Epithelial cell of proximal tubule (primary cell): ENCODE measurements at places on chromosomes 1 and 21. TPM values are rescaled to one million over a fixed set of nuclear protein-coding genes. Genes with fewer than 3 reads are reported as not detected.

GRCh38 chr1:246394121-246394520 is 113.0 kb downstream of the SMYD3 start:
- DNase-seq = no peak

Gene ARTN
- total RNA-seq = 2.0 and 14.1 TPM in 2 replicates

Gene SYNC
- 6.6 and 10.3 TPM in 2 replicates for total RNA-seq

Gene S100A1
- 1.3 and 16.5 TPM in 2 replicates for total RNA-seq

- no peak for DNase-seq
These were observed 12.7 kb upstream of the AIM2 start for GRCh38 chr1:159089184-159089791.

DNA sequence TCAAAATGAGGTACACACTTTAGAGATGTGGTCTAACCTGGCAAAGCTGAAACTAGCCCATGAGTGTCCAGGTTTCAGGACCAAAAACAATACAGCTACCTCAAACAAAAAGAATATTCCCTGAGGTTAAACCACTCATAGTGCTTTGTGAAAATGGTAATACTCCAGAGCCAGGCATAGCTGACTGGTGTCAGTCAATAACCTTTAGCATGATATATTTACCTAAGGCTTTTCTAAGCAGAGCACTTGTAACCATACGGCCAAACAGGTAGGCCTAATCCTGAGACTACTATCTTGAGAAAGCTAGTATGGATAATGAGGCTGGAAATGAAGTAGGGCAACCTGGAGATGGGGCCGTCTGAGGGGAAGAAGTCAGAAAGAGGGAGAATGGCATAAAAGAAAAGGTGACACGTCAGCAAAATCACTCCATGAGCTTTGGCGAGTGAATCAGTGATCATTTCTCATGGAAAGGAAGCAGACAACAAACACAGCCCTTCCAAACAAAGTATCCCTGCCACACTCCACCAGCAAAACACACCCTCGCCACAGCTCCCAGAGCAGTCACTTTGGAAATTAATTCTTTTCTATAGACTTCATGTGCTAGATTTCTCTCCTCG is 1.7 kb upstream of the LRRC52 start:
- no peak for DNase-seq

DNA sequence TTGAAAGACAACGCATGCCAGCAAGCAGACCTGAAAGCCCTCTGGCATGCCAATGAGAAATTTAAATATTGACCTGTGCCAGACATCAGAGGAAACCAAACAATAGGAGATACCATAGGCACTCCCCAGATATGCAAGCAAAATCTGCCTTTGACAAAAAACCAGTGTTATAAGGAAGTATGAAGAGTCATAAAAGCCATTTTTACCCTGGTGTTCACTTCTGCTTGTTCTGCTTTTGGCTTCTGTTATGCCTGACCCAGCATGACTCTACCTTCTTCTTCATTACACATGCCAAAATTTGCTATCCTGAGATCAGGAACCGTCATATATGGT is 26.4 kb downstream of the NPHS2 start:
- no peak for DNase-seq

DNA sequence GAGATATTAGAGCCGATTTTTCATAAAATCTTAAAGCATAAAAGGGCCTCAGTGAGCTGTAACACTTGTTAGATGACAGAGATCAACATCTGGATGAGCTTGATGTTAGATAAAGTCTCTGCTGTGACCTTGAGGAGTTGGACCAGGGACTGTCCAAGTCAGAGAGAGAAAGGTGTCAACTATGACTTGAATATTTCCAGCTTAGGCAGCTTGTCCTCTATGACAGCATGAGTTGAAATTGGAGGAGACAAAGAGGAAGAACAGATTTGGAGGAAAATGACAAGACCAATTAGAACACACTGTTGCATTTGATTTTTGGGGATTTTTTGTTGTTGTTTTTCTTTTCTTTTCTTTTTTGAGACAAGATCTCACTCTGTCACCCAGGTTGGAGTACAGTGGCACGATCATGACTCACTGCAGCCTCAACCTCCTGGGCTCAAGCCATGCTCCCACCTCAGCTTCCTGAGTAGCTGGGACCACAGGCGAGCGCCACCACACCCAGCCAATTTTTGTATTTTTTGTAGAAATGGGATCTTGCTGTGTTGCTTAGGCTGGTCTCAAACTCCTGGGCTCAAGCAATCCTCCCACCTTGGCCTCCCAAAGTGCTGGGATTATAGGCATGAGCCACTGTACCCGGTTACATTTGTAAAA is 35.3 kb upstream of the CLIC4 start:
- no peak for DNase-seq

DNA sequence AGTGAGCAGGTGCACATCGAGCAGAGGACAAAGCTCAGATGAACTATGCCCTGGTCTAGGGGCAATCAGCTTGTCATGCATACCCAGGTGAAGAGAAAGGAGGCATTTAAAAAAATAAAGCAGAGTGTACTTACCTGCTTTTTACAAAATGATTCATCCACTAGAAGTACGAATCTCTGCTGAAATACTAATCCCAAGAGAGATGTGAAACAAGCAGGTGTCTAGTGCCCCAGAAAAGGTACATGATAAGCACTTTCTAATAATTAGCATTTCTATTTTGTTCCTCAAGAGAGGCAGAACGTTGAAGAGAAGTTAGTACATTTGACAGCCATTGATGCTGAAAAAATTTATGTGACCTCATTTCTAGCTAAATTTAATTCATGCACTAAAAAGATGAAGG is 31.1 kb downstream of the CHODL start:
- DNase-seq = no peak

GRCh38 chr1:2215909-2216766 is 12.0 kb upstream of the SKI start:
- no peak for DNase-seq

Gene RYR2
- 0.58 and 0.63 TPM in 2 replicates for total RNA-seq

Gene CHIT1
- not detected in 2 replicates for total RNA-seq

- DNase-seq = no peak
These were observed 38.1 kb downstream of the RCSD1 start for GRCh38 chr1:167668108-167668507.

Gene TNFRSF18
- 0.65 and 3.1 TPM in 2 replicates for total RNA-seq

DNA sequence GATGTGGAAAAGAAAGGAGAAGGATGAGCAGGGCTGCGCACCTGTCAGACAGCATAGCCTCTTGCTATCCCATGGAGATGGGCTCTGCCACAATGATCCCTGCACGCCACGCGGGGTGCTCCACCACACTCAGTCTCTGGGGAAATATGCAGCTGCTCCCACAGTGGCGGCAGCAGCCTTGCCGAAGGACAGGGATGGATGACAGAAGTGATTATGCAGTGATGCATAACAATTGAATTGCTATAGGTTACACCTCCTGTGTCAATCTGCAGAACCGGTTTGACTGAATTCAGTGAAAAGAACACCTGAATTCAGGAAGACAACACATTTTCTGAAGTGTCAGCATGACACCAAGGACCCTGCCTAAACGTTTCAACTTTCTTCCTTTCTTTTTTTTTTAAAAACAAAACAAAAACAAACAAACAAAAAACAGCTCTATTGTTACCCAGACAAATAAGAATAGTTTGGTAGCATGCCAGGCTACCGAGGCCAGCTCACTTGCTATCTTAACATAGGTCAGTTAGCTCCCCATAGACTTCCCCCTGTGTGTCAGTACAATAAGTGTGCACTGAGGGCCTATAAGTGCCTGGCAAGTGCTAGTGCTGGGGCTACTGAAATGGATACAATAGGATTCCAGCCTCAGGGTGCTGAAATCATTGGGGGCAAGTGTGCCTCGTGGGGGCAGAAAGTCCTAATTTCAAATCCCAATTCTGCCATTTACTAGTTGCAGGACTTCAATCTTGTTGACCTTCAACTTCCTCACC is 127.6 kb upstream of the LMO4 start:
- no peak for DNase-seq

Gene LAPTM5
- 2.2 and 2.4 TPM in 2 replicates for total RNA-seq

Gene AMY2A
- not detected in 2 replicates for total RNA-seq

Gene FNDC5
- not detected in 2 replicates for total RNA-seq

Gene LRRC38
- 0.36 TPM in 1 of 2 replicates, not detected in the other for total RNA-seq

Gene CD84
- not detected in 2 replicates for total RNA-seq

- DNase-seq = no peak
These were observed 54.4 kb upstream of the WDR26 start for GRCh38 chr1:224488806-224489499.

- DNase-seq = peak; percentile 63
These were observed 6.1 kb upstream of the IGFN1 start for GRCh38 chr1:201184307-201185122.

Gene RNU5D-1
- total RNA-seq = not detected in 2 replicates

Gene OR2L2
- total RNA-seq = not detected in 2 replicates

Gene KCNJ9
- total RNA-seq = not detected in 2 replicates

Gene C1orf210
- 0.29 and 2.5 TPM in 2 replicates for total RNA-seq

- DNase-seq = no peak
These were observed 44.9 kb downstream of the COL18A1 start for GRCh38 chr21:45449658-45450422.

- DNase-seq = no peak
These were observed 3.6 kb upstream of the PTGS2 start for GRCh38 chr1:186683652-186684410.

- DNase-seq = no peak
These were observed 179.5 kb downstream of the GALNT2 start for GRCh38 chr1:230246551-230246950.

Gene PLA2G4A
- total RNA-seq = 0.40 and 2.3 TPM in 2 replicates

Gene KRTAP13-2
- not detected in 2 replicates for total RNA-seq

DNA sequence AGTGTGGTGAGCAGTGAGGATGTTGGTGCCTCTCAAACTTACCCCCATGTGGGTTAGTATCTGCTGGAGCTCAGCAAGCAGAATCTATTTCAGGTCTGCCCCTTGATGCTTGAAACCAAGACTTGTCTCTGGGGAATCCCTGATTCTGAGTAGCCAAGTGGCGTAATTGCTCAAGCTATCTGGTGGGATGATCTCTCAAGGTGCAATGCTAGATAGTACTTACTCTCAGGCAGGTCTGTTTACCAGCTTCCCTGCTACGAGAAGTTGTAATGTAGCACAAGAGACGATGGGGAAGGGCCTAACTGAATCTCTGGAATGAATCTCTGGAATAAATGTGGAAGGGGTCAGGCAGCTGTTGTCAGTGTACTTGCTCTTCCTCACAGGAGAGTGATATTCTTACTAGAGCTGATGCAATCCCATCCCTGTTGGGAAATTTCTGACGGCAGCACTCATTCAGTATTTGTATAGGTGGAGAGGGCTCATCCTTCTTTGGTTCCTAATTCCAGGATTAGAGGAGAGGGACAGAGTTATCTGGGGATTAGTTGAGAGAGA is 65.4 kb downstream of the MACF1 start:
- no peak for DNase-seq

Gene ANKRD45
- 0.35 TPM in 1 of 2 replicates, not detected in the other for total RNA-seq

DNA sequence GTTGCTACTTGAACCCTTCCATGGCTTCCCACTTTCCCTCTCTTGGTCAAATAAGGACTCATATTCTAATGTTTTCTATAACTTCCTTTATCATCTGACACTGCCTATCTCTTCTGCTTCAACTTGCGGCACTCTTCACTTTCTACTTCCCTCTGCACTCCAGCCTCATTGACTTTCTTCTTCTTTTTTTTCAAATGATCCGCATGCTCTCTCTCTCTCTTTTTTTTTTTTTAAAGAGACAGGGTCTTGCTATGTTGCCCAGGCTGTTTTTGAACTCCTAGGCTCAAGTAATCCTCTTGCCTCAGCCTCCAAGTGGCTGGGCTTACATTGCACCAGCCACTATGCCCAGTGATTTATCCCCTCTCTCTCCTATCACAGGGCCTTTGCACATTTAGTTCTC is 7.3 kb upstream of the IL10 start:
- no peak for DNase-seq

DNA sequence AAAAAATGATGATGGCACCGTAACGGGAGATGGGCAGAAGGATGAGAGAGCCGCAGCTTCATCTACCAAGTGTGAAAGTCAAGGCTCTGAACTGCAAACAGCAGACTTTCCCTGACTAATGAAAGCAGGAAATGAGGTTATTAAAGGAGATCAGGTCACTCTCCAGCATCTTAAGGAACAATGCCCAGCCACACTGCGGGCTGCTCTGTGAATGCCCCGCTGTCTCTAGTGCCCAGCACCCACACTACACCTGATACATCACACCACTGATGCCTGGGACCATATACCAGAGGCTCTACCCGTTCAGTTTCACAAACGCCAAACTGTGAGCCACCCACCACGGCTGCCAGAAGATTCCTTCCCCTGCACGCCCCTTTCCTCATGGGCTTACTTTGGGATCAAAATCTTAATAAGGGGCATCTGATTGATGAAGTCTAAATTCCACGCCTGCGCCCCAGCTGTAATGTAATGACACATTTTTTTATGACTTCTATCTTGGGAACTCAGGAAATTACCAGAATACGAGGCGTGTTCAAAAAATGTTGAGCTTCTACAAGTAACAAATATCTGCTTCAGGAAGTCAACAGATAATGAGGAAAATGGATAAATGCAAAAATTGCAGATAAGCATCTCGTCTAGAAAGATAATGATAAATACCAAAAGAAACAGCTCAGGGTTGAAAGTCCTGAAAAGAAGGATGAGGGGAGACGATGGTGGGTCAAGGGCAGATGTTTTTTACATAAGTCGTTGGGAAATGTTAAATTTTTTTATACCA is 72.0 kb downstream of the MIS18A start:
- no peak for DNase-seq

GRCh38 chr1:85326336-85326735 is 49.9 kb upstream of the BCL10 start:
- no peak for DNase-seq

GRCh38 chr1:115728341-115728740 is 40.2 kb downstream of the CASQ2 start:
- no peak for DNase-seq

DNA sequence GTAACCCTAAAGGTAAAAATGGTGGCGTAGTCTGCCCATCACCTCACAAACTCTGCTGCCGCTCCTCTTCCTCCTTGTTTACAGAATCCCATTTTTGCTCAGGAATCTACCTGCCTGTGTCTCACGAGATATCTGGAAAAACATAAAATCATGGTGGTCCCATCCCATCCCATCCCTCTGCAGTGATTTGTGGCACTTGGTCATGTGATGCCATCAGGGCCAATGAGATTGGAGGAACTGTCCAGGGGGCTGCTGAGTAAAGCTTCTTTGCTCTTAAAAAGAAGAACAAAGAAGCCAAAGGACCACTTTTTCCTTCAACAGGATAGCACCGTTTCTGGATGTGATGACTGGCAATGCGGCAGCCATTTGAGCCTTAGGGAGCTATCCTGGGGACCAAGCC is 33.0 kb upstream of the CLDN14 start:
- DNase-seq = no peak

Gene AKNAD1
- not detected in 2 replicates for total RNA-seq

- no peak for DNase-seq
These were observed 58.0 kb downstream of the STUM start for GRCh38 chr1:226606311-226607267.

Gene PROX1
- total RNA-seq = under 0.01 and 0.06 TPM in 2 replicates

GRCh38 chr1:66925558-66925910 is 744 bp downstream of the MIER1 start:
- DNase-seq = no peak
